Stimulated activated CD8-positive, alpha-beta memory T cell treated with anti-CD3 and anti-CD28 coated beads, Interleukin-2, amount 100 ng/mL, for 48 hours (primary cell): ENCODE measurements at places on chromosomes 5 and 9.

DNA sequence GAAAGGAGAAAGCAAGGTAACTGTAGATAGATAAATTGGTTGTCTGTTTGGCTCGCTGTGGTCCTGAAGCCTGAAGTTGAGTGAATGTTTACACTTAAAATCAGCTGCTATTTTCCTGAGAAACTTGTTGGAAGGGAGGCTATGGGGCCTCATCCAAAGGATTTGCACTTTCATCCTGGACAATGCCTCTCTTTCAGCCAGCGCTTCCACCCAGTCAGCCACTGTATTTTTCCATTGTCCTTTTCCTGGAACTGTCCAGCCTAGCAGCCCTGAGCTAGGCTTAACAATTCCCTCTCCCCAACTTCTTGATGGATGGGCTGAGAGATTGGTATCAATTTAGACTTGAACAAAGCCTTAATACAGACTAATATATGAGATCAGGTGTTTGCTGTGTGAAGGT is 429.2 kb downstream of the DMAC1 start:
- no peak for DNase-seq

GRCh38 chr5:14672082-14672481 is 7.6 kb downstream of the OTULIN start:
- DNase-seq = no peak

GRCh38 chr5:163821142-163821541 is 315.7 kb downstream of the MAT2B start:
- no peak for DNase-seq

DNA sequence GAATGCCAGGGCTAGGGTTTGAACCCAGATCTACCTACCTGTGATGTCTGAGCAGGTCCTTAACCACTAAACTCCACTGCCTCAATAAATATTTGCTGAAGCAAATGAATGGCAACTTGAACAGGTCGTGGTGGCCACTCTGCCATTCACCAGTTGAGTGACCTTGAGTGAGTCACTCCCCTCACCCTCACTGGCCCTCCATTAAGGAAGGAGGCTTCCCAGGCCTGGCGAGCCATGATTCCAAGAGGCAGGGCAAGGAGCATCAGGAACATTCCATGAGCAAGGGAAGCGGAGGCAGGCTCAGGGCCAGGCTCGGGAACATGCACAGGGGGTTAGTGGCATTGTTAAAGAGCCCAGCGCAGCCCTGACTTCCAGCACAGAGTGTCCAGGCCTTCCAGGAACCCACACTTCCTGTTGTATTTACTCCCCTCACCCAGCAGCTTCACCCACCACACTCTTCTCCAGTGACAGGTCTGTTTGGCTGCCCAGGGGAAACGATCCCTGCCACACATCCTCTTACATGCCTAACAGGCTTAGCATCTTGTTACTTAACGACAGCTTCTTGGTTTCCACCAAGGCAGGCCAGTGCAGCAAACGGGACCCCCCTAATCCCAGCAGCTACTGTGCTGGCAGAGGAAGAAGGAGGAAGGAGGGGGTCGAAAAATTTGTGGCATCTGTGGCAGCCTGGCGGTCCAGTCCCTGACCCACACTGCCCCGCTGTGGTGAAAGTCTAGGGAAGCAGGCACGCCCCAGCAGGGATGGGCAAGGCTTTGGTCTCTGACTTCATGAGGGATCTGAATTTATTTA is 43.7 kb upstream of the TTC1 start:
- DNase-seq = no peak

DNA sequence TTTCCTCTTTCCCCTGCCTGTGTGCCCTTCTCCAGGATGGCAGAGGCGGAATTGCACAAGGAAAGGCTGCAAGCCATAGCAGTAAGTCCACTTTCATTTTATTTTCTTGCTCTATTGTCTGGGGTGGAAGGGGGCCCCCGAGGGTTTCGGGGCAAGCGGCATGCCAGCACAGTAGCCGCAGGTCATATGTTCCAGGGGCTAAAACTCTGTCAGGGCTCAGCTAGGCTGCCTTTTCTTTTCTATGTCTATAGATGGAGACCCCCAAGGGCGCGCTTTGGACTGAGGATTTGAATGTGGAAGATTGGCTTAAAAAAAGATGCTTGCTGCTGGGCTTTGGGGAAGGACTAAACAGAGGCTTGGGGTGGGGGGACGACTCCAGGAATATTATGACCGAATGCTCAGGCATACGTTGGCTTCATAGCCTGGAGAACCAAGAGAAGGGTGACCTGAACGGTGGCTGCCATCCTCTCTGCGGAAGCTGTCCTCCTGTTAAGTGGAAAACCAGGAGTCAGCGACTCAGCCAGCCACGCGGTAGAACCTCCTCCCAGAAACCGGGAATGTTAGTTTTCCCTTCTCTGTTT is 545 bp downstream of the PALM2AKAP2 start:
- DNase-seq = no peak

DNA sequence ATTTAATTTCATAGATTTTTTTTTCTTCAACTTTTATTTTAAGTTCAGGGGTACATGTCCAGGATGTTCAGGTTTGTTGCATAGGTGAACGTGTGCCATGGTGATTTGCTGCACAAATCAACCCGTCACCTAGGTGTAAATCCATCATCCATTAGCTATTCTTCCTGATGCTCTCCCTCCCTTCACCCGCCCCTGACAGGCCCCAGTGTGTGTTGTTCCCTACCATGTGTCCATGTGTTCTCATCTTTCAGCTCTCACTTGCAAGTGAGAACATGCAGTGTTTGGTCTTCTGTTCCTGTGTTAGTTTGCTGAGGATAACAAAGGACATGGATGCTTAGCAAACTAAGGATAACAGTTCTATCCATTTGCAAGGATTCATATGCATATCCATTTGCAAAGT is 209.1 kb upstream of the ADCY2 start:
- no peak for DNase-seq

- DNase-seq = no peak
Observed at GRCh38 chr5:68771732-68772131, 322.1 kb upstream of the SLC30A5 start.

GRCh38 chr5:56208681-56209080 is 24.4 kb downstream of the ANKRD55 start:
- no peak for DNase-seq

DNA sequence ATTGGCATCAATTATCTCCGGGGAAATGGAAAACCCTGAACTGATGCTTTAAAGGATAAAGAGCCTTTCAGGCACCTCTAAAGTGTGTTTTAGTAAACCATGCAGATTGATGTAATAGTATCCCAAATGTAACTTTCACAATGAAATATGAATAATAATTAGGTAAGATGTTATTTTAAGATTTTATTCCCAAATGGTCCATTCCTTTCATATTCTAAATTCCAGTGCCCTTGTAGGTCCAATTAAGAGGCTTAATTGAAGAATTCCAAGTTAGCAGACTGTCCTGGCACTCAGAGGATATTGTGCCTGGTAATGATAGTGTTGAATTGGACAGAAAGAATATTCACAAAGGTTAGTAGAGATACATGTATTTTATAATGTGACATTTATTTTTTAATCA is 352.5 kb upstream of the NUDT12 start:
- DNase-seq = no peak

GRCh38 chr5:98767581-98767980 is 5.9 kb upstream of the RGMB start:
- DNase-seq = no peak

DNA sequence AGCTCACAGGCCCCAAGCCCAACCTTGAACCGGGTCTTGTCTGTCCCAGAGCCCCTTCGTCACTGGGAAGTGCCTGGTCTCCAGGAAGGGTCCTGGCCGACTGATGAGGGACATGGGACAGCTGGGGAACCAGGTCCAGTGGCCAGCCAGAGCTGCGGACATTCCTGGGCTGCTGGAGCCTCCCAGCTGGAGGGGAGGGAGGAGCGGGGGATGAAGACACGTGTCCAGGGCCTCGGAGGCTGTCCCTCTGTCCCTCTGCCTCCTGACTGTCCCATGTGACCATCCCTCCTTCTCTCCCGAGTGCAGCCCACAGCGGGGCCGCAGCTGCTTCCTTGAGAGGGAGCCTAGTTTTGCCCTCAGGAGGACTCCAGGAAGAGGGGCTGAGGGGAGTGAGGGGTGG is 41.7 kb upstream of the UBAC1 start:
- DNase-seq = no peak

DNA sequence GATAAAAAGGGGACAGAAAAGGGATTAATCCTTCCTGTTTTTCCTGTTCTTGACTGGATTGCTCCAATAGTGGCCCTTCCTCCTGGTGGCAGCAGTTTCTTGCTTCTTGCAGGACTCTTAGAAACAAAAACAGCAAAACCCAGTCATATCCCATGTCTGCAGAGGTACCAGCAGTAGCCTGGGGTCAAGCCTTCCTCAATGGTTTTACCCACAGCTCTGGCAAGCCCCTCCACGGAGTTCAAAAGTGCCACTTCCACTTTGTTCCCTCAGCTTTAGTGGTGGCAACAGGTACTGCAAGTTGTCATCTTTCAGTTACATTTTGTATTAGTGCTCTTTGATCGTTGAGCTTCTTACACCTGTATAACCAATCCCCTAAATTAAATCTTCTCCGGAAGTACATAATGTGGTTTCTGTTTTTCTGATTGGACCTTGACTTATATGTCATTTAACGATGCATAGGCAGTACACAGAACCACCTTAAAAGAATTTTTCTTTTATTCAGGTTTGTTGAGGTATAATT is 8.7 kb upstream of the RANBP6 start:
- DNase-seq = no peak

DNA sequence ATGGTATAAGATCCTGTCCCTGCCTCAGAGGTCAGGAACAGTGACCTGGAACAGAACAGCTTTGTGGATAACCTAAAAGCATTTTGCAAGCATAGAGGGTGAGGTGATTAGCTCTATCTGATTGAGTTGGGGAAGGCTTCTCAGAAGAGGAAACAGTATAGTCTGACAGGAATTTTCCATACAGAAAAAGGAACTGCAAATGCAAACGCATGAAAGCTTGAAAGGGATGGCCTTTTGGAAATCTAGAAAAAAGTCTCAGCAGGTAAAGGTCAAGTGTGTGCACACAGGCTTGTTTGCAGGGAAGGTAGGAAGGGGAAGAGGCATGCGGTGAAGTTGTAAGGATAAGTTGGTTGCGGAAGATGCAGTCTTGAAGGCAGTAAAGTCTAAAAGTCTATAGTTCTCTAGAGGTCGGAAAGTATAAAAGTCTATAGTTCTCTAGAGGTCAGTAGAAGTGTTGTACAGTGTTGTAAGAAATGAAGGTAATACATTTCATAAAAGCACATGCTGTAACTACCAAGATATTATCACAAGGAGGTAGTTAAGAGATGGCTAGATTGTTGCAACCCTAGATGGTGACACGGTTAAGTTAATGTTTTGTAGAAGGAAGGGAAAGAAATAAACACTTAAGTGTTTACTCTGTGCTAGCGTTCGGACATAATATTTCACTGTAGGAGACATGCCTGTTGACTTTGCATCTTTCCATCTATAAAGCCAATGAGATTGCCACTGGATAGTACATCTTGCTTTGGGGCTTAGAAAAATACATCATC is 16.7 kb upstream of the HSPB3 start:
- no peak for DNase-seq

- DNase-seq = no peak
Observed at GRCh38 chr5:79834098-79834753, 144.6 kb downstream of the CMYA5 start.
